IMR-90 (cell line): ENCODE measurements at places on chromosomes 2 and 18. TPM values are rescaled to one million over a fixed set of nuclear protein-coding genes. Genes with fewer than 3 reads are reported as not detected.

AFF3 gene
- polyA plus RNA-seq = 11.8 and 12.9 TPM in 2 replicates

C2orf15 gene
- polyA plus RNA-seq = not detected in 2 replicates

NXPH2 gene
- not detected in 2 replicates for polyA plus RNA-seq

FAM168B gene
- 106 and 121 TPM in 2 replicates for polyA plus RNA-seq

IL37 gene
- 0.15 TPM in 1 of 2 replicates, not detected in the other for polyA plus RNA-seq

LYG2 gene
- polyA plus RNA-seq = not detected in 2 replicates

OLA1 gene
- polyA plus RNA-seq = 56.2 and 71.2 TPM in 2 replicates

PTGR3 gene
- polyA plus RNA-seq = 24.6 and 26.4 TPM in 2 replicates

CRYGD gene
- not detected in 2 replicates for polyA plus RNA-seq

GNAL gene
- 0.11 and 0.15 TPM in 2 replicates for polyA plus RNA-seq

FER1L5 gene
- 0.09 and 0.15 TPM in 2 replicates for polyA plus RNA-seq

OR6B2 gene
- not detected in 2 replicates for polyA plus RNA-seq

- no peak for DNase-seq
Observed at GRCh38 chr2:20126469-20126868, 75.0 kb upstream of the LAPTM4A start.

DNA sequence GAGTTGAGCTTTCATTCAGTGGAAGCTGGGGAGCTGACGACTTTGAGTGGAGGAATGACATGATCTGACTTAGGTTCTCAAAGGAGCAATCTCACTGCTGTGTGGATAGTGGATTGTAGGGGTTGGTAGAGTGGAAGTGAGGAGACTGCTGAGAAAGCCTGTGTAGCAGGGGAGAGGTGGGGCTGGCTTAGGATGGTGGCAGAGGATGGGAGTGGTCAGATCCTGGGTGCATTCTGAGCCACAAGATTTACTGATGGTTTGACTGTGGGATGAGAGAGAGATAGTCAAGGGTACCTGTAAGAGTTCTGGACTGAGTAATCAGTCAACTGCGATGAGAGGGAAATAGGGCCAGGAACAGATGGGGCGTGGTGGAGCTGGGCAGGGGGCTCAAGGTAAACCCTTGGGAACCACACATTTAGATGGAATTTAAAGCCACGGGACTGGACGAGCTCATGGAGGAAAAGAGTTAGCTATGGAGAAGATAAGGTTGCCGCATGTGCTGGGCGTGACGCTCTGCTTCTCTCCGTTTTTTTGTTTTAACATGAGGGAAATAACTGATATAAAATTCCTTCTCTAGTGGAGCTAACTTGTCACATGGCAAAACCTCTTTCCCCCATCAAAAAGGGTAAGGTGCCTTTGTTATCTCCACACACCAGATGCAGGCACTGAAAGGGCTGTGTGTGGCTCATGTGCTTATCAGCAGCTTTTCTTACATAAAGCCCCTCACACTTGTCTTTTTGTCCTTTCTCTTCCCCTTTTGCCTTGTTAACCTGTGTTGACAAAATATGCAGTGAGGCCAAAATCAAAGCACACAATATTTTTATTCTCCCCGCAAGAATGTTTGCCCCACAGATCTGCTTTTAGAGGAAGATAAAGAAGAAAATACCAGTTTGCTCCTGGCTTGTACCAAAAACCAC lies 379.8 kb downstream of the TSN start:
- no peak for DNase-seq

- DNase-seq = no peak
Observed at GRCh38 chr2:176650104-176650837, 381.0 kb downstream of the MTX2 start.

GRCh38 chr2:109537565-109538222 lies 76.1 kb downstream of the SEPTIN10 start:
- peak; percentile 58 for DNase-seq

GRCh38 chr18:33906046-33906445 lies 318.7 kb downstream of the NOL4 start:
- DNase-seq = no peak

- DNase-seq = no peak
Observed at GRCh38 chr2:73984203-73984921, at the start of gene TET3. TET3 (plus strand) TSS chr2:73984910; CDS start chr2:73986404, 1,494 bp downstream.

DNA sequence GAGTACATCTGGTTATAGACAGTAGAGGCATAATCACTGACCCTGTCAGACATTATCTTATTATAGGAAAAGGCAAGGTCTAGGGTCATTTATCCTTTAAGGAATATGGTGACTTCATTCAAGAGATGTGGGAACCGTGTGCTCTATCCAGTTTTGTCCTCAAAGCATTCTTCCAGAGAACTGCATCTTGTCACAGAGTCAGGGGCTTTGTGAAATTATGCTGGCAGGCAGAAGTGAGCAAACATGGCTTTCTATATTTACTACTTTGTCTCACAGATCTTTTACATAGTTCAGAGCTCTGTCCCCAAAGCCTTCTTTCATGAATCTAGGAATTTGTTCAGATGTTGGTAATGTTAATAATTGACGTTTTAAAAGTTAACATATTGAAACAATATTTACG lies 177.4 kb downstream of the ASXL3 start:
- no peak for DNase-seq

GRCh38 chr2:240469740-240470139 lies 34.3 kb downstream of the GPC1 start:
- no peak for DNase-seq

- DNase-seq = no peak
Observed at GRCh38 chr2:148971547-148971946, 67.0 kb upstream of the LYPD6B start.

GRCh38 chr2:239445771-239446524 lies 45.1 kb upstream of the HDAC4 start:
- DNase-seq = no peak

DNA sequence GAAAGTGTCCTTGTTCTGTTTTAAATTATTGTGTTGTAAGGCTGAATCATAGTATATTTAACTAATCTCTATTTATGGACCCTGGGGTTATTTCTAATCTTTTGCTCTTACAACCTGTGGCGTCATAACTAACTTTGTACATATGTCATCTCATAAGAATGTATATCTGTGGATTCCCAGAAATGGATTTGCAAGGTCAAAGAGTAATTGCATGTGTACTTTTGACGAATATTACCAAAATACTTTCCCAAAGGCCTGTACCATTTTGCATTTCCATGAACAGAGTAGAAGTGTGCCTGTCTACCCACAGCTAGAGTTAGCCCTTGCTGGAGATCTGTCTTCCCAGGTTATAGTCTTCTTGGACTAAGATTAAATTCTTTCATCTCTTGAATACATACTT lies 42.8 kb downstream of the SEMA4F start:
- DNase-seq = peak; percentile 94

- peak; percentile 99 for DNase-seq
Observed at GRCh38 chr2:234679741-234680687, 183.1 kb upstream of the ARL4C start.

GRCh38 chr2:74070991-74071390 lies 76.7 kb downstream of the BOLA3 start:
- DNase-seq = no peak

DNA sequence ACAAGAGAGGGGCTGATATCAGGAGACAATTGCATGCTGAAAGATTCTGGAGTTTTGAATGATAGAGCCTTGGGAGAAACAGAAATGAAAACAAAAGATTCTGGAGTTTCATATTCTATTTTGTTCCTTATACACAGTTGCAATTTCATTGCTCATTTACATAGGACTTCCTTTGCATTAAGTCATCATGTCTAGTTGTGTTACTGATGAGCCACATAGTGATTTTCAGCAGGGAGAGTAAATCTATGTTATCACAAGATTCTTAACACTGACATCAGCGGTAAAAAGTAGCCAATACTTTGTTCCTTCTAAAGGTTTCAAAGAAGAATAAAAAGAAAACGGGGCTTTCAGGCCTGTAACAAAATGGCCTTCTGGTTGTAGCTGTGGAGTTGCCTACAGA lies 7.1 kb downstream of the ADAM17 start:
- DNase-seq = peak; percentile 69

DNA sequence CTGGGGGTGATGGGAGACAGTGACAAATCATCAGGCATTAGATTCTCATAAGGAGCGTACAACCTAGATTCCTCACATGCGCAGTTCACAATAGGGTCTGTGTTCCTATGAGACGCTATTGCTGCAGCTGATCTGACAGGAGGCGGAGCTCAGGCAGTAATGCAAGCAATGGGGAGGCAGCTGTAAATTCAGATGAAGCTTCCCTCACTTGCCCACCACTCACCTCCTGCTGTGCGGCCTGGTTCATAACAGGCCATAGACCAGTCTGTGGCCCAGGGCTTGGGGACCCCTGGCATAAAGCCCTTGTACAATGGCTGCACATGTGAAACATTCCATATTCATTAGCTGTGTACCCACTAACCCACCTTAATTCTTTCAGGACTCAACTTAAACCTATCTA lies 18.0 kb downstream of the NMUR1 start:
- no peak for DNase-seq

DNA sequence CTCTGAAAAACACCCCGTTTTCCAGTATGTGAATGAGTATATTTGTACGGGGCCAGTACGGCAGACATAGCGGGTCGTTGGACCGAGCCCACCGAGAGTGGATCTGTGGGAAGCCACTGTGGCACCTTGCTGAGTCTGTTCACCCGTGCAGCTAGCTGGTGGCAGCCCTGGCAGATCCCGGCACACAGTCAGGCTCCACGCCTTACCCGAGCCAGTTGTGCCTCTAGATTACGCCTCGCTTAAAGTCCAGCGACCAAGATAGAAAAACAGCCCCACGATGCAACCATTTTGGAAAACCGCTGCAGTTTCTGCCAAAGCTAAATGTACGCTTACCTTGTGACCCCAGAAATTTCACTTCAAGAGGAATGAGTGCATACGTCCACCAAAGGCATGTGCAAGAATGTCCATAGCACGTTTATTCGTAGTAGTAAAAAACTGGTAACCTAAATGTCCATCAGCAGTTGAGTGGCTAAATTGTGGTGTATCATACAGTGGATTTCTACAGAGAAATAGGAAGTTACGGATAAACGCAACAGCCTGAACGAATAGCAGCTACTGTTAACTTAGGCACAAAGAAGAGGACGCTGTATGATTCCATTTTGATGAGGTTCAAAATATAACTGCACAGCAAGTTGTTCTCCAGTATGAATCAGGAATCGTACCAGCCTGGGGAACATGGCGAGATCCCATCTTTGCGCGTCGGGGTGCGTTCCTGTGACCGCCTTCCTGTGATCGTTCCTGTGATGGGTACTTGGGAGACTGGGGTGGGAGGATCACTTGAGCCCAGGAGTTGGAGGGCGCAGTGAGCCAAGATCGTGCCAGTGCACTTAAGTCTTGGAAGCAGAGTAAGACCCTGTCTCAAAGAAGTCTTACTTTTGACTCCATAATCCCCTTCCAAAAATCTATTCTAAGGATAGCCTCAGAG lies 688 bp upstream of the WDR33 start:
- no peak for DNase-seq

DNA sequence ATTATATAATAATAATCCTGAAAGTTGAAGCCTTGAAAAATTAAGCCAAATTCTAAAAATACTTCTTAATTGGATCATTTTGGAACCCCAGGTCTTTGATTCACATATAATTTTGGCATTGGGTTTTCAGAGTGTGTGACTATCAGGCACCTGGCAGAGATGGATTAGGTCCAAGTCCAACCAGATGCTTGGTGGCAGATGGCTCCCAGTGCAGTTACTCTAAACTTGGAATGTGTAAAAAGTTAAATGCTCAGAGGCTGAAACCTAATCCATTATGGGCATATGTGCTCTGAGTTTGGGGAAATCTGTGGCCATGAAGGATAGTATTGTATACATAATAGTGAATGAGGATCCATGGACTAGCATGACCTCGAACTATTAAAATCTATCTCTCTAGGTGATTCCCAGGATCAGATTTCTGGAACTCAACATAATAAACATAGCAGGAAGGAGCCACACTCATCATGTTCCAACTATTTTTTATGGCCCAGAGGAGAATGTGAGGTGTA lies 333.0 kb downstream of the RPRM start:
- DNase-seq = no peak

DNA sequence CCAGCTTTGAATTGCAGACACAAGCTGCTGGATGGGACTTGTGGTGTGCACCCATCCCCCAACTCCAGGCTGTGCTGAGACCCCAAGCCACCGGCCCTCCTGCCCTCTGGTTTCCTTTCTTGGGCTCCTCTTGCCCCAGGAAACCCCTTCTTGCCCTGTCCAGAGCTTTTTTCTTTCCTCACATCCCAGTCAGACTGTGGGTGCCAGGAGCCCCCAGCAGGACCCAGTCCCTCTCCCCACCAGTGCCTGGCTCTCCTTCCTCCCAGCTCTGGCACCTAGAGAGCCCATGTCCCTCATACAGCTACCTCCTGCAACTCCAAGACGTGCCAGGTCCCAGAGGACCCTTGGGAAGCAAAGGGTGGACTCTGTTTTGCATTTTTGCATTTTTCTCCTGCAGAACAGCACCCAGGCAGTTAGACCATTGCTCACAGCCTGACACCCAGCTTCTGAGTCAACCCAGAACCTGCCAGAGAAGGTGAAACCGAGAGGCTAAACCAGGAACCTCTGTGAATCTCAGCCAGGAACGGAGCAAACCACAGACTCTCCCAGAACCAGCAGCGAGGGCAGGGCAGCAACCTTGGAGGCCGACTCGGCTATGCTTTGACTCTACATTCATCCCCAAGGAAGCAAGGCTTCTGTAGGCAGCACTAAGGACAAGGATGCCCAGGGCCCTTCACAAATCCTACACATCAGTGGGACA lies 221.1 kb downstream of the ANAPC1 start:
- DNase-seq = peak; percentile 10

DNA sequence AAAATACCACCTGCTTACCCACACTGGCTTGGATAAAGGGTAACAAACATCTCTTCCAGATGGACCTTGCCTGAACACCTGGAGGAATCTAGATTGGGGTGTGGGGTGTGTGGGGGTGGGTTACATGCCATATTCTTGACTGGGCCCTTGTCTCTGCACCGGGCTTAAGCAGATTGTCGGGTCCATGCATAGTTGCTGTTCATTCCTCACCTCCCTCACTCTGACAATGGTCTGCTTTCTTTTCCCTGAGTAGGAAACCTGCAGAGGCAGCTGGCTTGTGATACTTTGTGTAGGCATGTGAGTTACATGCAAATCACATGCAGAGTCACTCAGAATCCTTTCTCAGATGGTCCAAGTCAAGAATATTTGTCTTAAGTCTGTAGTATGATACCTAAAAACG lies 112.8 kb upstream of the GLS start:
- DNase-seq = no peak

DNA sequence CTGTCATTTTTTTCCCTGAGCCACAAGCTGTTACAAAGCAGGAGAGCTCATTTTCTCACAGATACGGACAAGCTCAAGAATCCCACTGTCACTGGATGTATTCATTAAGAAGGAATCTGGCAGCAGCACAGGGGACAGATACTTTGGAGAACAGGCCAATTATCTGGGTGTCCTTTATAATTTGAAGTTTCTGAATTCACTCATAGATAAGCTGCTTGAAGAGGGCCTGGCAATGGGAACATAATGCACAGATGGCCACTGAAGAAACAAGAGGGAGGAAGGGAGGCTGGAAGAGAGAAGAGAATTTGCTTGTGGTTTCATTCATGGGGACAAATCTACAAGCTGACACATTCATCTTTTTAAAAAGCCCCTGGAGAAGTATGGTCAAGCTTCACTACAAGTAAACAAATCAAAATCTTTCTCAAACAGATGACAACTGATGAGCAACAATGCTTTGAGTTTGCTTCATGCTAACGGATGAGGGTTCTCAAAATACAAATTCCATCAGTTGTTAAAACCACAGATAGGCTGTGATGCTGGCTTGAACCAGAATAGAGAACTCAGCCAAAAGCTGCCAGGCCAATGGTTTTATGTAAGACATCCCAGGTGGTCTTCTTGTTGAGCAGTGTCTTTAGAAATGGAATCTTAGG lies 11.9 kb downstream of the BCL2 start:
- no peak for DNase-seq

- DNase-seq = peak; percentile 84
Observed at GRCh38 chr2:187500585-187501359, 52.7 kb upstream of the CALCRL start.
